Vagina (tissue), 2 donors: ENCODE measurements at places on chromosomes 1 and 21. TPM values are rescaled to one million over a fixed set of nuclear protein-coding genes. Genes with fewer than 3 reads are reported as not detected.

The FCRL6 gene
- not detected for total RNA-seq

The B3GALT5 gene
- 1.5 TPM for total RNA-seq

- DNase-seq: no peak
Observed at GRCh38 chr1:197904126-197904787, 1.8 kb downstream of the C1orf53 start.

GRCh38 chr1:160177231-160177630, 13.1 kb upstream of the CASQ1 start:
- no peak for DNase-seq

DNA sequence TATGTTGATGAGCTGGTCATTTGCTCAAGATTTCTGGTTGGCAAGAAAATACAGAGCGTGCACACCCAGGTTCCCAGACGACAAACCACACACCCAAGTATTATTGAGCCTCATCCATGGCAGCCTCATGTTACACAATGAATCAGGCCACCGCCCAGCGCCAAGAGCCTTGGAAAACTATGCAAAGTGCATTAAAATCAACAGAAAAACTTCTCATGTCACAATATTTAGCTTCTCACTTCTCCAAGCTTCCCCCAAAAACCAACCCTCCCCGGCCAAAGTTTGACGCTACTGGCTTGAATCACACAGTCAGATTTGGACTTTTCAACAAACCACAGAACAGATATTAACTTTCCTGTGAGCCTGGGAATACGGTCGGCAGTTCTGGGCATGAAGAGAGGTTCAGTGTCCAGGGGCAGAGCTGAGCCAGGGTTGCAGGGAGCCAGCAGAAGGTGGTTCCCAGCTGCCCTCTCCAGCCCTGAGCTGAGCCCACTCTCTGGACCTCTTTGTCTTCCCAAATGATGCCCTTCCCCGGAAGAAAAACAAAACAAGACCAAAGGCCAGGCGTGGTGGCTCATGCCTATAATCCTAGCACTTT, 71.1 kb downstream of the SETD4 start:
- no peak for DNase-seq
